Renal pelvis (tissue), 12 donors: ENCODE measurements at places on chromosomes 13 and 19.

- DNase-seq, result no peak
Measured at GRCh38 chr13:37602733-37603381, 4.3 kb upstream of the POSTN start.

GRCh38 chr13:99322297-99323103 lies 15.3 kb upstream of the GPR183 start:
- no peak for DNase-seq

GRCh38 chr13:32075170-32075851 lies 43.7 kb downstream of the FRY start:
- DNase-seq, result no peak

GRCh38 chr13:74061926-74062595 lies 72.1 kb downstream of the KLF12 start:
- DNase-seq, result no peak

GRCh38 chr19:43562226-43562697 lies 13.1 kb downstream of the XRCC1 start:
- no peak for DNase-seq

DNA sequence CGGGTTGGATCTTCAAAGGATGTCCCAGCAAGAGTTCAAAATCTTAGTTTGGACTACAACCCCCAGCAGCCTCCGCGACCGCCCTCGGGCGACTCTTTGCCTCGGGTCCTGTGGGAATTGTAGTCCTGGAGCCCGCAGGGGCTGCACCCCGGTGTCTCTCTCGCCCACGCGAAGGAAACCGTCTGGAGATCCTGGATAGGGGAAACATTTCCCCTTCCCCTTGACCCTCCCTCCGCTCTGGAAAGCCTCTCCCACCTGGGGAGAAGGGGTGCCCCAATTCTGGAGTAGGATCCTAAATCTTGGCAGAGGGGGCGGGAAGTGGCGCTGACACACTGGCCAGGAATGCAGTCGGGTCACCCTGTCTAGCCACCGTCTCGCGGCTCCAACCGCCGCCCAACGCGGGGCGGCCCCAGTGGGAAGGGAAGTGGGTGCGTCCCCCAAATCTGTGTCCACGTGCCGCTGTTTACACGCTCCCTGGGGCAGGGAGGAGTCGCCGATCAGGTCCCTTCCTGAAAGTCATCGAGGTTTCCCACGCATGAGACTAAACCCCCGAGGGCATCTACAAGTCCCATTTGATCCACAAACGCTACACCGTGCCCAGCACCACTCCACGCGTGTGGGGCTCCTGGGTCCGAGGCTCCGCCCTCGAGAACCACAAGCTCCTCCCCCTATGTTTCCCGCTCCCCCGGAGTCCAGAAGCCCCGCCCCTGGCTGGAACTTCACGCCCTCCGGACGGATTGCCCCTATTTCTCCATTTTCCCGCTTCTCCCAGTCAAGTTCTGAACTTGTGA lies 761 bp upstream of the PPP1R13L start:
- peak; percentile 81 for DNase-seq

DNA sequence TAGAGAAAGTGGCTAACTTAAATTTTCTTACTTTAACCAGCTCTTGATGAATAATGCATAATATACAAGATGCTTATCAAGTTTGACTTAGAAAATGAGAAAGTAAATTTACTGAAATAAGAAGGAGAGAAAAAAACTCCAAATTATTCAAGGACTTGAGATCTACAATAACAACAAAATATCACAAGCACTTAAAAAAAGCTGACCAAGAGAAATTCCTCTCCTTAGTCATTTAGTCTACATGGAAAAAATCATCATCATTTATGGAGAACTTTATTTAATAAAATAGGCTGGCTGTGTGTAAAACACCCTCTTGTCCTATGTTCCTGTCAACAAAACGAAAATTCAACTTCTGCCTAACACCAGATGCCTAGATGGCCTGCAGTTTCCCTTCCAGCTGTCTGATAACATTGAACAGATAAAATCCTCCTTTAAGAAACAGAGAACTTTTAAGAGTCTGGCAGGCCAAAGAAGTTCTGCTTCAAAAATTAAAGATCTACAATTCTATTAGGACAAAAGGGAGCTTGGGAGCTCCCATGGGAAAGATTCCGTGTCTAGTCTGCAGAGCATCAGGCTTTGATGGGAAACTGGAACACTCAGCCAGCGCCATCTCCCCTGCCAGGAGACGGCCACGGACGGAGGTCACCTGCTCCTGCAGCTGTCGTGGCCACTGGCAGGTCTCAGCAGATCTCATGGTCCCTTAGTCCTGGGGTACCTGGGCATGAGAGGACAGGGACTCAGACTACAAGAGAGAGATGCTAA lies 37.9 kb upstream of the ATP11A start:
- DNase-seq, result no peak

- DNase-seq, result no peak
Measured at GRCh38 chr13:40023595-40024203, 368.2 kb downstream of the COG6 start.

GRCh38 chr13:79749566-79749965 lies 268.6 kb downstream of the NDFIP2 start:
- peak; percentile 21 for DNase-seq

GRCh38 chr19:1822210-1822609 lies 10.1 kb upstream of the ATP8B3 start:
- no peak for DNase-seq

DNA sequence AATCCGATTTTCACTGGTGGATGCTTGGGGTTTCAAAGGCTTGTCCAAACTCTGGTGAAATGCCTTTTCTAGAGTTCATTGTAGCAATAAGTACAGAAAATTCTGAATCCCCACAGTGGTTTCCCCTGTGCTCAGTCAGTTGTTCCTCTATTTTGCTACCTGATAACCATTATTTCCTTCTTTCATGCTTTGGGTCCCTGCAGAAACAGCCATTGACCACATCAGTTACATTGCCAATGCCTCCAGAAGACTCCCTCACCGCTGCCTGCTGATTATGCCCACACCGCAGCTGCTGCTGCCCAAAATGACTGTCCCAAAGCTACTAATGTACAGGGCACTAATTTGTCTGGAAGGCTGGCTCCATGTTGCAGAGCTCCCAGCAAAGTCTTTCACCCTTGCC lies 517.3 kb downstream of the KLF12 start:
- no peak for DNase-seq

GRCh38 chr13:45860240-45860639 lies 8.7 kb upstream of the SIAH3 start:
- DNase-seq, result no peak

GRCh38 chr13:51689663-51689996 lies 105.4 kb downstream of the WDFY2 start:
- no peak for DNase-seq

GRCh38 chr13:70457474-70457873 lies 349.2 kb upstream of the KLHL1 start:
- DNase-seq, result no peak

GRCh38 chr13:81133066-81133465 lies 792.1 kb upstream of the SPRY2 start:
- no peak for DNase-seq

DNA sequence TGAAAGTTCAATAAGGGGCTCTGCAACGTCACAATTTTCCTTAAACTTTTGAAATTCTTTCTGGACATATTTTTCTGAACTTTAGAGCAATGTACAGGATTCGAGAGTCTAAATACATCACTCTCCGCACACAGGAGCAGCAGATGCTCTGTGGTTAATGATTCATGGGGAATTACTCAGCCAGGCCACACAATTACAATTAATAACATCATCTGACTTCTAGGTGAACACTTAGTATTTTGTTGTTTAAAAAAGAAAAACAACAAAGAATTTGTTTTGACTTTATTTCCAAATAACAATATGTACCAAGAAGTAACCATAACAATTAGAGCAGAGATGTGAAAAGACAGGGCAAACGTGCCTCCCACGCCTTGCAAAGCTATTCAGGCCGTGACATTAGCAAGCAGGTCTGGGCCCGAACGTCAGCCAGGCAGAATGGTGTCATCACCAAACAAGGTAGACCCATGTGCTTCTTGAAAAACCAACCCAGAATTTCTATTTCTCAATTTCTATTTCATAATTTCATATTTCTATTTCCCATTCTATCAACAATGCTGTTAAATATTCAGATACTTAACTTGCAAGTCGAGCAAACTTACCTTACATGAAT lies 236.3 kb downstream of the COL4A1 start:
- no peak for DNase-seq

DNA sequence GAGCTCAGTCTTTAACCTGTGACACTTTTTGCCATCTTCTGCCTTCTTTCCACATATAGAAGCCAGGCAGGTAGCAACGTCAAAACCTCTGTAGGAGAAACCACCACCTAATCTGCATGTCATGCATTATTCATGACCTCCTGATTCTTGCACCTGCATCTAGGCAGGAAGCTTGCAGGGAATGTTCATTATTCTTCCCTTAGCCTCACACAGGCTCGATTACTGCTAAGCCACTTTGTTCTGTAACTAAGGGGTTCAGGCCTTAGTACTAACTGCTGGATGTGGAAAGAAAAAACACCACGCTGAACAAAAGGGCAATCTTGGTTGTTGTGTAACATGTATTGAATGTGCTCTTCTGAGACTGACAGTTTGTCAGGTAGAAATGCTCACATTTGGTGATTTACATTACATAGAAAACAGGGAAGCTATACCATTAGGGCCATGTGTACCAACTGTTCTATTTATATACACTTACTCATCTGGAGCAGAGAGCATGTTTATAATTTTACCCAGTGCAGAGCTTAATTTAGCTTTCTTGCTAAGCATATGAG lies 366.9 kb downstream of the KLF12 start:
- DNase-seq, result peak; percentile 45

DNA sequence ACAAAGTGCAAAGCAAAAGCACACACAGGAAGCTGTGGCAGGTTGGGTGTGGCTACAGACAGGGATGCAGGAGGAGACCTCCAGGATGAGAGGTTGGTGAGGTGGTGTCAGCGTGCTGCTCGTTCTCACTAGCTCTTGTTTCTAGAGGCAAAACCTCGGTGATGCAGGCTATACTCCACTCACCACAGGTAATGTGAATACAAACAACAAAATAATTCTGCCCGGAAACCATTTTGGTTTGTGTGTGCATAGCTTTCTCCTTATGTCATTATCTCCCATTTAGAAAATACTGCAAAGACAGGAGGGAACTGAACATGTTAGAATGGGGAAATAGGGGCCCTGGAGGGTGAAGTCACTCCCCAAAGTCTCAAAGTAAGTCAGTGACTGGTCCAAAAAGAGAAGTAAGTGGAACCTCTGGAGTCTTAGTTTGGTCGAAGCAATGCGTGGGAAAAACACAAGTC lies 9.4 kb downstream of the LCP1 start:
- DNase-seq, result no peak

DNA sequence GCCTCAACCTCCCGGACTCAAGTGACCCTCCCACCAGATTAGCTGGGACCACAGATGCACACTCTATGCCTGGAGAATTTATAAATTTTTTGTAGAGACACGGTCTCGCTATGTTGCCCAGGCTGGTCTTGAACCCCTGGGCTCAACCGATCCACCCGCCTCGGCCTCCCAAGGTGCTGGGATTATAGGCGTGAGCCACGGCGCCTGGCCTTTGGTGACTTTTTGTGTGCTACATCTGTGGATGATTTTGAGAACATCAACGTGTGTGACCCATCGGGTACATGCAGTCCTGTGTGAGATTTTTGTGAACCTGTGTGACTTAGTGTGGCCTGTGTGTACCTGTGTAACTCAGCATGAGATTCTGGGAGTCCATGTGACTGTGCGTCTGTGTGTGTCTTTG lies 8.5 kb upstream of the NFIX start:
- no peak for DNase-seq
